ENCODE measurements at places on chromosomes 5 and 9.
A peak's percentile ranks its signal among the peaks of the same experiment; 100 is the strongest.

GRCh38 chr9:29625292-29625731 is 2052.0 kb upstream of the C9orf72 start:
- no peak for DNase-seq

- DNase-seq, result no peak
Observed at GRCh38 chr5:178182158-178182876, 4.9 kb downstream of the GMCL2 start.

DNA sequence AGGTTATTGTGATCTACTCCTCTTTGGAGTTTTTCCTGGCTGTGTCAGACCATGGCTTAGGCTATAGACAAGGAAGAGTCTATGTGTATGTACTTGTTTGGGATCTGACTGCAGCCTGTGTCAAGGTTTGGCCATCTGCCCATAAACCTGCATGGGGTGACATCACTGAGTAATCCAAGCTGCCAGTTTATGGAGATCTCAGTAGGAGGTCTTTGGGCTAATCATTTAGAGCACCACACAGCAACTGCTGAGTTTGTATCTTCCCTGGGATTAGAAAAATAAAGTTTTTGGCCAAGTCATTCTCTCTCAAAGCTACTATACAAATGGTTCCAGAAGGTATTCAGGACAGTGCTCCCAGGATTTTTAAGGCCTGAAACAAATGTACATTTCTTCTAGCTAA is 65.5 kb upstream of the HSPB3 start:
- DNase-seq, result peak; percentile 53

DNA sequence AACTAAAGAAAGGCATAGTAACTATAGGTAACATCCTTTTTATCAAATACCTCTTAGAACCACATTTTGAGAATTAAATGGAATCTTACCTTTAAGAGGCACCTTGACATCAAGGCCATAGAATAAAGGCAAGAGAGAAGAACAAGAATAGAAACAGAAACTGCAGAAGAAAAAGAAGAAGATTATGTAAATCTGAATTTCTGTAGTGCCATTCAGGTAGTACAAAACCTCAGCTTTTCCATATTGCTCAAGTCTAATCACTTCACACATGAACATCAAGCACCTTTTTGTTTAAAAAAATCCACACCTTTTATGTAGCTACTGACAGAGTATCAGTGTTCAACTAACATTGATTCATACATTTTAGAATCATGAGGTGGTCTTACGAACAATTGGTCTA is 91.8 kb upstream of the DPYSL3 start:
- DNase-seq, result no peak

DNA sequence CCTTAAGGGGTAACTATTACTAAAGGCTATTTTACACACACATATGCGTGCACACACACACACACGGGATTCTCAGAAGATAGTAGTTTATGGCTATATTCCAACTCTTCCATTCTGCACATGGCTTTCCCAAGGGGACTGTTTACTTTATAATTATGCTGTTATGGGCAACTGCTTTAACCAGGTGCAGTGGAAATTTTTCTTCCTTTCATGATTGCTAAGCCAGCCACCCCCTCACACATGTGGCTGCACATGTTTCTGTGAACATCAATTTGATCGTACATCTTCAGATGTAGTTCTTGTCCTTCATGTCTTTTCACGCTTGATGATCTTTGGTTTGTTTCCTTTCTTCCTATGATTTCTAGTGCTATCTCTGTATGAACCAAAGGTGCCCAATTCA is 37.0 kb downstream of the MRPS30 start:
- DNase-seq, result no peak

DNA sequence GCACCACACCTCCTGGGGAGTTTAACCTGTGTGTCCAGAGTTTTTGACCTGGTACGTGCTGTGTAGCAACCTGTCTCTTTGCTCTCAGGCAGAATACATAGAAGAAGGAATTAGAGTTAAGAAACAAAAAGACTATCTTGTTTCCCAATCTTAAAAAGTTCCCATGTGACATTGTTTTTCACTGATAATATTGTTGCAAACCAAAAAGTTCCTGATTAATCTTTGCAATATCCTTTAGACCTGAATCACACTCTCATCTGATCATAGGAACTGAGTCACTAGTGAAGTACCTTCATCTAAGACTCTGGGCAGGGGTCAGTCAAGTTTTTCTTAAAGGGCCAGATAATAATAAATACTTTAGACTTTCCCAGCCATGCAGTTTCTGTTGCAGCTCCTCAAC is 35.1 kb downstream of the BASP1 start:
- peak; percentile 39 for DNase-seq

DNA sequence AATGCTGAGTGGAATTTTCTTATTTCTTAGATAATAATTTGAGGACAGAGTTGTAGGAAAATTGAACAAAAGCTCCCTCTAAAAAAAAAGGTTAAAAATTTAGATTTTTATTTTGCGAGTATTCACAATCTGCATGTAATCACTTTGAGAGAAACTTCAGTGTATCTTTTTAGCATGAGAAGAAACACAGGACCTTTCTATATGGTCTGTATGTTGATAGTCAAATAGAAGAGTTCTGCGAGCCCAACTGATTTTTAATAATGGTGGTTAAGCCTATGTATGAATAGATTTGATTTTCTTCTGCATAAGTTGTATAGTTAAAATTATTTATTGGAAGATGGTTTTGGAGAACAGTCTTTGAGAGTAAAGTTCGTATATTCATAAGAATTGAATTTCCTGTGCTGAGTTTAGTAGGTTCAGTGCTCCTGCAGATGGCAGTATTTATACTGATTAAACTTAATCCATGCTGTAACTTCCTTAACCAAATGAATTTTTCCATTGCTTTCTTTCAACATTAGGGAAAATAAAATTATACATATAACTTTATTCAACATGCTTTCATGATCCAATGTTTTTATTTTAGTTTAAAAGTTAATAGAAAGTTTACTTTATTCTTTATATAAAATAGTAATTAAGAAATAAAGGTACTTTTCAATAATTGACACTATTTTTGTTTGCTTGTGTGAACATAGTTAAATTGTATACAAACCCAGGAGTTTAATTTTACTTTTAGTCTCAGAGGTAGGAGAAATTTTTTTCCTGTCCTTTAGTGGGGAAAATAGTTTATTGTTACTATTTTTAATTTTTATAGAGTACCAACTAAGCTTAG is 19.6 kb downstream of the TCERG1 start:
- peak; percentile 33 for DNase-seq
